NCI-H2081 treated with DMSO at 0.1 percent for 48 hours (cell line): ENCODE measurements at places on chromosomes 2 and 18.

GRCh38 chr2:171595896-171596295 is 73.6 kb downstream of the CYBRD1 start:
- no peak for DNase-seq

DNA sequence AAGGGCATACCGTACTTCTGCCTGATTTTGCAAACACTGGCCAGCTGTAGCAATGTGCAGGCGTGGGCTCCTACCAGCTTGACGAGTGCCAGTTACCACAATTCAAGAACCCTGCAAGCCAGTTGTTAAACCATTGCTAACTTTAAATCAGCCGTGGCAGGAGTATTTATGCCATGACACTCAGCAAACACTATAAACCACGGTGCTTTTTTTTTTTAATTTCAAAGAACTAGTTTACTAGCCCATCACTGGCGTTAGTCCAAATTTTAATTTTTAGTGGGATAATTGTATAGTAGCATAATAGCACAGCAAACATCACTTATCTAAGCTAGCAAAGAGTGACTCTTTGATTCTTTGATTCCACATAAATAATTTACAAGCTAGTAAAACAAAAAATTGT is 111.1 kb downstream of the COL4A4 start:
- peak; percentile 96 for DNase-seq

- no peak for DNase-seq
Observed at GRCh38 chr2:231917280-231918066, 8.7 kb downstream of the NPPC start.

GRCh38 chr18:75429975-75430374 is 2.5 kb upstream of the SMIM21 start:
- no peak for DNase-seq

DNA sequence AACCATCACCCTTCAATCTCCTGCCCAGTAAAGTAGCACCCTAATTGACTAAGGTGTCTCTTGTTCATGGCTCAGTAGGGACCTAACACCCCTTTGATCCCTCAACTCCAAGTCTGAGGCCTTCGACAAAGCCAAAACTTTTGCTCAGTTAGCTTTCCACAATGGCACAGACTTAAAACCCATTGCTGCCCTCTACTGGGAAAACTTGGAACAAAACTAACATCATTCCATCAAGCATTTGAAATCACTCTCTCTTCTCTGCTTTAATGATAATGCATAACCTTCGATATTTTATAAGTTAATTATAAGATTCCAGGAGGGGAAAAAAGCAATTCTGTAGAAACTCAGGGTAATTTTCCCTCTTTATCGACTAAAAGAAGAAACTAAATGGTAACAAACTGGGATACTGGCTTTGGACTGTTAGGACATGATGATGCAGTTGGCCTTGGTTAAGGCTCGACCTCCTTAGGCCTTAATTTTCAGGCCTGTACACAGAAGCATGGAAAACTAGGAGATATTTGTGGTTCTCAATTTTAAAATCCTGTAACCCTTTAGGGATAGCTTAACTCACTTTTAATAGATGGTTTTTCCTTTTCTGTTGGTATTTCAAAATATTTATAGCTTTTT is 127.8 kb downstream of the STK39 start:
- DNase-seq: no peak

- DNase-seq: no peak
Observed at GRCh38 chr18:50839996-50840395, 20.2 kb upstream of the MRO start.

GRCh38 chr2:230821261-230821990 is 43.3 kb upstream of the ITM2C start:
- no peak for DNase-seq

DNA sequence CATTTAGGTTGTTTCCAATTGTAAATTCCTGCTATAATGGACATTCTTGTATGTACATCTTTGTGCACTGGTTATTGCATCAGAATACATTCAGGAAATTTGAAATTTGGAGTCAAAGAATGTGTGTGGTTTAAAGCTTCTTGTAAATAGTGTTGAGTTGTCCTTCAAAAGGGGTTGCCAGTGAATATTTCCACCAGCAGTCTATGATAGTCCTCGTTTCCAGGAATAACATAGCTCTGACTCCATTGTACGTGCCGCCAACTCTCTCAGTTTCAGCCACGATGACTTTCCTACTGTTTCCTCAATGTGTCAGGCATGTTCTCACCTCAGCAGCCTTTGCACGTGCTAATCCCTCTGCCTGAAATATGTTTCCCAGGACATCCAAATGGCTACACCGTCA is 10.9 kb upstream of the HS6ST1 start:
- no peak for DNase-seq

DNA sequence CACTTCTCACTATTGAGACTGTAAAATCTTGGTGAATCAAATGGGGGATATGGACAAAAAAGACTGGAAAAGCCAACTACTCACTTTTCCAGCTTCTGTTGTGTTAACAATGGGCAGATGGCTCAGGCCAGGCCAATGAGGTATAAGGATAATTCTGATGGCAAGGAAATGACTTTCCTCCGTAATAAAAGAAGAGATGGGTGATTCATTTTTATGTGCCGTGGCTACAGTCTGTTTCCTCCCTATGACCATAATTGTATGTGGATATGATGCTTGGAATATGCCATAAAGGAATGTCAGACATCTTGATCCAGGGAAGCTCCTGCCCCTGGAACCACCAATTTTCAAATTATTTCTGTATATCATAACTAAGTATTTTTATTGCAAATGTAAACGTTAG is 406.8 kb downstream of the CCDC85A start:
- DNase-seq: no peak
